ENCODE measurements at places on chromosomes 7 and 10.

DNA sequence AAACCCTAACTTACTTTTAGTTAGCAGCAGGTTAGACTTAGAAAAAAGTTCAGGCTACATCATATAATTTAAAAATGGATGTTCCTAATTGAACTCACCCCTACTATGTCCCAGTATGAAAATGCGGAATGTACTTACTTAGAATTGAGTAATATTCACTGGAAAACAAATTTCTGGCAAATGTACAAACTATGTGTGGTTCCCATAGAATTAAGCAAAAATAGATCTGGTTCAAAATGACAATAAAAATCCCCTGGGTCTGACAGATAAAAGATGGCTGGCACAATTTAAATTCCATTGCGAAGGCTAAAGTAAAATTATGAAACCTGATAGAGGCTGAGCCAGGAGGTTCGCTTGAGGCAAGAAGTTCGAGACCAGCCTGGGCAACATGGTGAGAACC is 42.4 kb upstream of the PRKAR2B start:
- no peak for DNase-seq

GRCh38 chr7:102186306-102186705 is 100.4 kb upstream of the SH2B2 start:
- no peak for DNase-seq

DNA sequence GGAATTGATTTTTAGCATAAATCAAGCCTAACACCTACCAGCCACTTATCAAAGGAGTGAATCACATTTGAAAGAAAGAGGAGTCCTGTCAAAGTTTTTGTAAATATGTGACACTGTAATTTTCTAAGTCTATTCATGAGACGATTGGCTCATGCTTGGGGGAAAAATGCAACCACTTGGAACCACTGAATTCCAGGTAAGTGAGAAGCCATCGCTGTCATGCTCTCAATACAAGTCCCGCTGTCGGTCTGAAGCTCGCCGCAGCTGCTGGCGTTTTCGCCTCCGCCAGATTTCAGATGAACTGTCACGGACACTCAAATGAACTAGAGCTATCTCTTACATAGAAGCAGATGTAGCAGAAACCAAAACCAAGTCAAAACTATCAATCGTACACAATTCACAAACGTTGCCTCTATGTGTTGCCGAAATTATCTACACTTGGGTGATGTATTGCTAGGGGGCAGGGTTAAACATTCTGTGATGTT is 279.8 kb upstream of the FZD8 start:
- DNase-seq, result no peak

DNA sequence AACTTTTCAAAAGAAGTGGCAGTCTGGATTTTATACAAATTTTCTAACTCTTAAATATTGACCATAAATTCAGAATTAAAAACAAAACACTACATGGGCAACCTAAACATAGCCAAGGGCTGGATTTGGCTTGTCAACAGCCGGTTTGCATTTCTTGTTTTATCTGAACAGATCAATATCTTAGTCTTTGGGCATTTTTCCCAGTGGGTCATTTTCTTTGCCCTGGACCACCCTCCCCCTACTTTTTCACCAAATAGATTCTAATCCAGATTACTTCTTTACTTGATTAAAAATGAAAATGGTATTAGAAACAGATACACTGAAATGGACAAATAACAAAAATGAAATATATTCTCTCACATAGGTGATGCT is 189.0 kb downstream of the ANK3 start:
- no peak for DNase-seq

GRCh38 chr7:21450941-21451340 is 23.1 kb downstream of the SP4 start:
- no peak for DNase-seq

- no peak for DNase-seq
Observed at GRCh38 chr10:80324086-80324485, 32.5 kb downstream of the DYDC1 start.

DNA sequence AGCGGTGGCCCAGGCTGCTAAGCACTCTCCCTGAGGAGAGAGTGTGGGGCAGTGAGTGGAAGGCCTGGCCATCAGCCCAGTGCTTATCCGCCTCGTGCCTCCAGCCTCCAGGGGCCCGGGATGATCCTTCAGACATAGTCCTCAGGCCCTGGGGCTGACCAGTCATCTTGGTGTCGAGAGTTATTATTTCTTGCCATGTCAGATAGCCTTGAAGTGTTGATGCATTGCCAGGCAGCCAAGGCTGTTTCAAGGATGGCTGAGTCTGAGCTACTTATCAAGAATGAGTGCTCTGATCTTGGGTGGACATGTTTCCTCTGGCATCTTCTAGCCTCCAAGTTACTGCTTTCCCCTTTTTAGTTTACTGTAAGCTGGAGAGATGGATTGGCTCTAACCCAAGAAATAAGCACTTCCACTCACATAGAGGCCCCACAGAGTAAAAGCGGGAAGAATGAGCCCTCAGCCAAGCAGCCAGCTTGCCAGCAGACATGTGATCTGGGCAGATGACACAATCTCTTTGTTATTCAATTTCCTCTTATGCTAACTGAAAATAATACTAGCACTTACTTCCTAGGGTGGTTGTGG is 136.5 kb upstream of the NAMPT start:
- no peak for DNase-seq

- peak; percentile 37 for DNase-seq
Observed at GRCh38 chr7:10940704-10941355, 32.8 kb upstream of the PHF14 start.

- DNase-seq, result no peak
Observed at GRCh38 chr7:40680657-40681056, 545.9 kb downstream of the SUGCT start.

- DNase-seq, result no peak
Observed at GRCh38 chr10:53597835-53598251, 825.3 kb upstream of the MBL2 start.

GRCh38 chr7:1526271-1526754 is 4.2 kb upstream of the MAFK start:
- no peak for DNase-seq

DNA sequence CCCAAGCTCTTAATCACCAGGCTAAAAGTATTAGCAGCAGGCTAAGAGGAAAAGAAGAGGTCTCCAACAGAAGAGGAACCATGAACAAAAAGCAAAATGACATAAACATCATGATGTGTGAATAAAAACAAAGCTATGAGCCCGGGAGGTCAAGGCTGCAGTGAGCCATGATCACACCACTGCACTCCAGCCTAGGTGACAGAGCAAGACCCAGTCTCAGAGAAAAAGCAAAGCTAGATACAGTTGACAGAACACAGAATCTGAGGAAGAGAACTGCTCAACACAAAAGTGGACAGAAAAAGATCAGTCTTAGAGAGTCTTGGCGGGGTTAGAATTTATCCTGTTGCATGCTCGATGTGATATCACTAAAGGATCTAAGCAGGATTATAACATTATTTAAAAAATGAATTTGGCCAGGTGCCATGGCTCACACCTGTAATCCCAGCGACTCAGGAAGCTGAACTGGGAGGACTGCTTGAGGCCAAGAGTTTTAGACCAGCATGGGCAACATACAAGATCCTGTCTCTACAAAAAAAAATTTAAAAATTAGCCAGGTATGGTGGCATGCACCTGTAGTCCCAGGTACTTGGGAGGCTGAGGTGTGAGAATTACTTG is 37.5 kb downstream of the NT5C2 start:
- DNase-seq, result no peak

GRCh38 chr10:48981310-48981907 is 41.8 kb upstream of the LRRC18 start:
- DNase-seq, result no peak

DNA sequence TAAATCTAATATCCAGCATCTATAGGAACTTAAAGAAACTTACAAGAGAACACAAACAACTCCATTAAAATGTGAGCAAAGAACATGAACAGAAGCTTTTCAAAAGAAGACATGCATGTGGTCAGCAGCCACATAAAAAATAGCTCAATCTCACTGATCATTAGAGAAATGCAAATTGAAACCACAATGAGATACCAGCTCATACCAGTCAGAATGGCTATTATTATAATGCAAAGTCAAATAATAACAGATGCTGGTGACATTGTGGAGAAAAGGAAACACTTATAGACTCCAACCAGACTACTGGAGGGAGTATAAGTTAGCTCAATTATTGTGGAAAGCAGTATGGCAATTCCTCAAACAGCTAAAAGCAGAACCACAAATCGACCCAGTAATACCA is 1314.5 kb downstream of the XPNPEP1 start:
- no peak for DNase-seq

GRCh38 chr7:134674424-134674823 is 27.8 kb downstream of the BPGM start:
- DNase-seq, result no peak

DNA sequence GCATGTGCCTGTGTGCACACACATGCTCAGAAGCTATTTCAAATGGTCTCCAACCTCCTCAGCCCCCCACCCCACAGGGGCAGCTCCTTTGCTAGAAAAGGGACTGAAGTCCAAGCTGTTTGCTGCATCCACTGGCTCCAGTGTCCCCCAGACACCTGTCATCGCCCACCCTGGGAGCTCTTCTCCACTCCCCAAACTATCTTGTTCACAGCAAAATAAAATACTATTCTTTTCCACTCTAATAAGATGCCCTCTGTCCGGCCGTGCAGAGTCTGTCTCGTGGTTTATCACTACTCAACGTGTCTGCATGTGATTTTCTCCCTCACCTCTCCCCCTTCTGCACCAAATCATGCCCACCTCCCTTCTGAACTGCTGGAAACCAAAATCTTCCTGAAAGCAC is 25.6 kb downstream of the HIPK2 start:
- no peak for DNase-seq

GRCh38 chr10:58704226-58704625 is 191.6 kb downstream of the BICC1 start:
- DNase-seq, result no peak

DNA sequence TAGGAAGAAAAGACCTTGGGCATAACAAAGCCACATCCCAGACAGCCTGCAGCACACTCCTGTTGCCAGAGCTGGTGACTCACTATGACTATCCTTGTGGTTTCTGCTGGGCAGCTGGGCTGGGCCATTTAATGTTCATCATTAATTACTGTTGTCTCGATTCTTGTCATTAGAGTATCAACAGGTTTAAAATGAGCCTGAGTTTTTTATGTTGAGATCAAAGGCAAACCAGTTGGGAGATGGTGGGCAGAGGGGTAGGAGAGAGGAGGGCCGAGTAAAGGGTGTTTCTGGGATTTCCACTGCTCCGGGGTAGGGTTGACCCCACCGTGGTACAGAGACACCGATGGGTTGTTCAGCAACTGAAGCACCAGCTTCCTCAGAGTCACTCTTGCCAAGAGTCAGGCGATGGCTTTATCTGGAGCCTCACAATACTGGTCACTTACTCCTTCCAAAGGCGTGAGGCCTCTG is 128.7 kb upstream of the LYZL1 start:
- DNase-seq, result no peak

- no peak for DNase-seq
Observed at GRCh38 chr7:100367251-100367620, 6.1 kb upstream of the PILRA start.

DNA sequence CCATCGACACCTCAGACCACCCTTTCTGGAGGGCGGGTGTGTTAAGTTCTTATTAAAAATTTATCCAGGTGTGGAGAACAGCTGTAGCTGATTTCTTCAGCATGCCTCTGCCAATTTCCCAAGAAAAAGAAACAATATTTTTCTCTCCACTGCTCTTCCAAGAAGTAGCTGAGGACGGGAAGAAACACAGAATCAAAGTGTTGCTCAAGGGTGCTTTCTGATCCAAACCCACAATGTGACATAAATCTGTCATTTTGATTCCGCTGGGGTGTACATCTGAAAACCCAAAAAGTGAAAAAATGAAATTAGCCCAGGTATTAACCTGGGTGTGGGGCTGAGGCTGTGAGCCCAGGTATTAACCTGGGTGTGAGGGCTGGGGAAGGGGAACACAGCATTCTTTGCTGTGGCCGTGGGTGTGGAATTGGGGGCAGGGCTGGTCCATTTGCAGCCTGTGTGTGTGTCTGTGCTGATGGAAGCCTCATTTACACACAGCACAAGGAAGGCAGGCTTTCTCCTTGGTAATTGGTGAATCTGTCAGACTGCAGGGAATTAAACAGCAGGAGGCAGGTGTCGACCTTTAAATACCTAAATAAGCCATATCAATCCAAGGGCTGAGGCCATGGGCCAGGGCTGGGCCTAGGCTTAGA is 48.4 kb upstream of the CCDC3 start:
- no peak for DNase-seq

- no peak for DNase-seq
Observed at GRCh38 chr7:4279216-4279615, 402.9 kb upstream of the FOXK1 start.

- no peak for DNase-seq
Observed at GRCh38 chr7:148478551-148478950, 112.0 kb upstream of the C7orf33 start.

DNA sequence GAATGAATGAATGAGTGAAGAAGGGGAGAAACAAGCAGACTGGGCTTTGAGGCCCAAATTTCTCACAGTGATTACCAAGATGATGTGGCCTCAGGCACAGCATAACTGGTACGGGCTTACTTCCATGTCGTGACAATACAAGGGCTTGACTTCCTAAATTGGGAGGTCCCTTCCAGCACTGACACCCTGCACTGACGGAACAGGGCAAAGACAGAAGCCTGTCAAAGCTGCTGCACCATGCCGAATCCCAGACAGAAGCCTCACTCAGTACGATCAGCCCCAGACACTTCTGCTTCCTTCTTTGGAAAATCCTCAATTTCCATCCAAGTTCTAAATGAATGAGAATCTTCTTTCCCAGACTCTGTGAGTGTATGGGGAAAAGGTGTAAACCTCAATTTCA is 51.9 kb downstream of the GNA12 start:
- no peak for DNase-seq

GRCh38 chr10:88952647-88953111 is at the start of gene ACTA2:
ACTA2 (minus strand) TSS chr10:88952773; CDS start chr10:88948930, 3,843 bp downstream.
- no peak for DNase-seq

- DNase-seq, result no peak
Observed at GRCh38 chr10:72002354-72003295, 38.4 kb downstream of the CHST3 start.

DNA sequence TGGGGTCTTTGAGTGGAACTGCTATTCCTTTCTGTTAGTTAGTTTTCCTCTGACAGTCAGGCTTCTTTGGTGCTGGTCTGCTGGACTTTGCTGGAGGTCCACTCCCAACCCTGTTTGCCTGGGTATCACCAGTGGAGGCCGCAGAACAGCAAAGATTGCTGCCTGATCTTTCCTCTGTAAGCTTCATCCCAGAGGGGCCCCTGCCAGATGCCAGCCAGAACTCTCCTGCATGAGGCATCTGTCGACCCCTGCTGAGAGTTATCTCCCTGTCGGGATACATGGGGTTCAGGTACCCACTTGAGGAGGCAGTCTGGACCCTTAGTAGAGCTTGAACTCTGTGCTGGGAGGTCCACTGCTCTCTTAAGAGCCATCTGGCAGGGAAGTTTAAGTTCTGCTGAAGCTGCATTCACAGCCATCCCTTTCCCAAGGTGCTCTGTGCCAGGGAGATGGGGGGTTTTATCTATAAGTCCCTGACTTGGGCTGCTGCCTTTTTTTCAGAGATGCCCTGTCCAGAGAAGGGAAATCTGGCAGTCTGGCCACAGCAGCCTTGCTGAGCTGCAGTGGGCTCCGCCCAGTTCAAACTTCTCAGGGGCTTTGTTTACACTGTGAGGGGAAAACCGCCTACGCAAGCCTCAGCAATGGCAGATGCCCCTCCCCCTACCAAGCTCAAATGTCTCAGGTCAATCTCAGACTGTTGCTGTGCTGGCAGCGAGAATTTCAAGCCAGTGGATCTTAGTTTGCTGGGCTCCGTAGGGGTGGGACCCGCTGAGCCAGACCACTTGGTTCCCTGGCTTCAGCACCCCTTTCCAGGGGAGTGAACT is 89.7 kb upstream of the CDK6 start:
- no peak for DNase-seq

- no peak for DNase-seq
Observed at GRCh38 chr10:25694971-25695370, 239.1 kb upstream of the MYO3A start.

All from CD4-positive, alpha-beta T cell (primary cell).